ENCODE measurements at places on chromosomes 7 and 10.

- no peak for DNase-seq
Observed at GRCh38 chr7:106571563-106571962, 89.4 kb downstream of the CCDC71L start.

DNA sequence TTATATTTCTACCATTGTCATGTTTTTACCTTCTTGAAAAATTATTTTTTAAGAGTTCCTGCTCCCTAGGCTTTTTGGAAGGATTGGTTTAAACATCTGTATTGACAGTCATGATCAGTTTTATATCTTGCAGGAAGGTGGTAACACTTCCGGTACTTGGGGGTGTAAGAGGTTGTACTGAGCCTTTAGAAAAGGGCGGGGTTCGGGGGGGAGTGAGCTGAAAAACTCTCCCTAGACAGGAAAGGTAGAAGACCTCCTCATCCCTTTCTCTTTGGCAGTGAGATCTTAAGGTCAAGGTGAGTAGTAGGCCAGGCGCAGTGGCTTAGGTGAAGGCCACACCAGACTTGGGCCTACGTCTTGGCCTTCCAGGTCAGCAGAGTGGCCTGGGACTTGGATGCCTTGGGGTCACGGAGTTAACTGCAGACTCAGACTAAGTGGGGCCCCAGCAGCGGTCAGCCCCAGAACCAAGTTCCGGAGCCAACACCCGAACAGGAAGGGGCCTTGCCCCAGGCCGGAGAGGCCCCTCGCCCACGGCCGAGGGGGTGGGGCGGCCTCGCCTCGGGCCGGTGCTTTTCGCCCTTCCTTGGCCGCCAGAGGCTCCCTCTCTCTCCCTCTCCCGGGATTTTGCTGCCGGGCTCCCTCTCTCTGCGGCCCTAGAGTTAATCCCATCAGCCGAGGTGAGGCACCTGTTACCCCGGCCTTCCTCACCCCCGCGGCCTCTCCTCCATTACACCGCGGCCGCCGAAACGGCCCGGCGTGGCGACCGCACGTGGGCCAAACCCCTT is at the start of gene PPP1R9A:
PPP1R9A (plus strand) TSS at position 569 of the 785 bp plus-strand sequence. CDS start 2,520 bp downstream, outside the sequence.
- DNase-seq: peak; percentile 85

- no peak for DNase-seq
Observed at GRCh38 chr7:149595541-149595940, 97.9 kb upstream of the ZNF746 start.

DNA sequence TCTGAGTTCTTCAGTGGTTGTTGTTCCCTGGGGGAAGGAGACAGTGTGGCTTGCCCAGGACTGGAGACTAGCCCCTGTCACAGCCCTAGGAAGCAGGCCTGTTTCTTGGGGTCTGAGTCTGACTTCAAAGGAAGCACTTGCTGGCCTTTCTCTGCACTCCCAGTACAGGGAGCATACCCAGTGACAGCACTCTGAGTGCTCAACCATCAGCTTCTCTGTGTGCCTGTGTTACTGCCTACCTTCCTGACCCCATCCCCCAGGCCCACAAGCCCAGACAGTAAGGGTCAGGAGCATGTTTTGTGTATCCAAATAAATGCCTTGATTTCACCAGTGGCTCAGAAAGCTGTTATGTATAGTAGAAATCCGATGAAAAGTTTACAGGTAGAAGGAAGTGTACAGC is 48.9 kb downstream of the OGDH start:
- no peak for DNase-seq

DNA sequence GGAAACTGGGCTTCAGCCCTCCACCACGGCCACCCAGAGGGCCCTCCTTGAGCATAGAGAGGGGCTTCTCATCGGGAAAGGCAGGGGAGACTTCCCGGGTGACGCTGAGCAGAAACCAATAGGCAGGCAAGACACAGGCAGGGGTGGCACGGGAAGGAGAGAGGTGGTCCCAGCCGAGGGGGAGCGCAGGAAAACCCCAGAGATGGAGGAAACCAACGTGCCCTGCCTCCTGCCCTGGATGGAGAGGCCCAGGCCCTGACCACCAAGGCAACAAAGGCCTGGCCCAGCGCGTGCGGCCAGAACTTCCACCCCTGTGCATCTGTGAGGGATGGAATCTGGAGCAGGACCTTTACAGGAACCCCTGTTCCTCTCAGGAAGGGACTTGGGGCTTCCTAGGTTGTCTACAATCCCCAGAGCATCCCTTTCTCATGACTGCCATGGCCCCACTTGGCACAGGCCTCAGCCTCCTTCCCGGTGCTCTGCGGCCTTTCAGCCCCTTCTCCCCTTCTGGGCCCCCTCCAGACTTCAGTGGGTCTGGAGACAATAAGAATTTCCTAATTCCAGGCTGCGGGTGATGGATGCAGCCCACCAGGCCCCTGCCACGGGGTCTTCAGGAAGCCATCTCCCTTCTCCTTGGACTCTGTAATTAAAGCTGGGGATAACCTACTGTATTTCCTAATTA is 137.0 kb upstream of the RET start:
- DNase-seq: no peak

- DNase-seq: no peak
Observed at GRCh38 chr10:60828489-60828852, 50.2 kb downstream of the CDK1 start.

- no peak for DNase-seq
Observed at GRCh38 chr10:117552701-117553141, 10.2 kb downstream of the EMX2 start.

DNA sequence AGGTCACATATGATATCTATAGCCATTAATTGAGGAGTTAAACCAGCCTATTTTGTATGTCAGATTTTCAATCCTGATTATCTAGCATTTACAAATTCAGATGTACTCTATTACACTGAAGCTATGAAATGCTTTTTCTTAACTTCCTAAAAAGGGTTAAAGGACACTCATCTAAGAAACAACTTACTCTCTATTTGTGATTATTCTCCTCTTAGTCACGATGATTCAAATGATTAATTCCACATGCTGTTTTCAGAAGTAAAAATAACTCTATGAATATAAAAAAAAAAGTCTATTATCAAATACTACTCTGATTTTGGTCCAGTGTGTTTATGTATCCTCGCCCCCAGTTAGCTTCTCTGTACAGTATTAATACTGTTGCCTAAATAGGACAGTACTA is 1199.9 kb downstream of the GATA3 start:
- DNase-seq: no peak

DNA sequence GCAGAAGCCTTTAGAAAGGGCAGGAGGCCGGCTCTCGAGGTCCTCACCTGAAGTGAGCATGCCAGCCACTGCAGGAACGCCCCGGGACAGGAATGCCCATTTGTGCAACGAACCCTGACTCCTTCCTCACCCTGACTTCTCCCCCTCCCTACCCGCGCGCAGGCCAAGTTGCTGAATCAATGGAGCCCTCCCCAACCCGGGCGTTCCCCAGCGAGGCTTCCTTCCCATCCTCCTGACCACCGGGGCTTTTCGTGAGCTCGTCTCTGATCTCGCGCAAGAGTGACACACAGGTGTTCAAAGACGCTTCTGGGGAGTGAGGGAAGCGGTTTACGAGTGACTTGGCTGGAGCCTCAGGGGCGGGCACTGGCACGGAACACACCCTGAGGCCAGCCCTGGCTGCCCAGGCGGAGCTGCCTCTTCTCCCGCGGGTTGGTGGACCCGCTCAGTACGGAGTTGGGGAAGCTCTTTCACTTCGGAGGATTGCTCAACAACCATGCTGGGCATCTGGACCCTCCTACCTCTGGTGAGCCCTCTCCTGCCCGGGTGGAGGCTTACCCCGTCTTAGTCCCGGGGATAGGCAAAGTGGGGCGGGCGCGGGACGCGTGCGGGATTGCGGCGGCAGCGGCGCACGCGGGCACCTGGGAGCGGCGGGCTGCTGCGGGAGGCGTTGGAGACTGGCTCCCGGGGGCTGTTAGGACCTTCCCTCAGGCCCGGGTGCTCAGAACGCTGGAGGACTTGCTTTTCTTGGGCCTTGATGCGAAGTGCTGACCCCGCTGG is at the start of gene FAS:
FAS (plus strand) TSS at position 415 of the 777 bp plus-strand sequence; CDS start at position 494, 79 bp downstream.
- peak; percentile 89 for DNase-seq

- no peak for DNase-seq
Observed at GRCh38 chr7:5557920-5558401, 134.3 kb upstream of the TNRC18 start.

- DNase-seq: no peak
Observed at GRCh38 chr7:79091011-79091410, 362.5 kb downstream of the MAGI2 start.

DNA sequence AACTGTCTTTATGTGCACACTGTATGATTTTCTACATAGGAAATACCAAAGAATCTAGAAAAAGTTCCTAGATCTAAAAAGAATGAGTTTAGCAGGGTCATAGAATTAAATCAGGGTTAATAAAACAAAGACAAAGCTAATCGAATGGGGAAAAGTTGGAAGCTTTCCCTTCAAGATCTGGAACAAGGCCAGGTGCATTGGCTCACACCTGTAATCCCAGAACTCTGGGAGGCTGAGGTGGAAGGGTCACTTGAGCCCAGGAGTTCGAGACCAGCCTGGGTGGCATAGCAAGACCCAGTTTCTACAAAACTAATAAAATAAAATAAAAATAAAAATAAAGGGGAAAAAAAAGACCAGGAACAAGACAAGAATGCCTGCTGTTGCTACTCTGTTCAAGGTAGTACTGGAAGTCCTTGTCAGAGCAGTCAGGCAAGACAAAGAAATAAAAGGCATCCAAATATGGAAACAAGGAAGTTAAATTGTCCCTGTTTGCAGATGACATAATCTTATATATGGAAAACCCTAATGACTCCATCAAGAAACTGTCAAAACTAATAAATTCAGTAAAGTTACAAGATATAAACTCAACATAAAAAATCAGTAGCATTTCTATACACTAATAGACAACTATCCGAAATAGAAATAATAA is 76.1 kb upstream of the RHEB start:
- no peak for DNase-seq

DNA sequence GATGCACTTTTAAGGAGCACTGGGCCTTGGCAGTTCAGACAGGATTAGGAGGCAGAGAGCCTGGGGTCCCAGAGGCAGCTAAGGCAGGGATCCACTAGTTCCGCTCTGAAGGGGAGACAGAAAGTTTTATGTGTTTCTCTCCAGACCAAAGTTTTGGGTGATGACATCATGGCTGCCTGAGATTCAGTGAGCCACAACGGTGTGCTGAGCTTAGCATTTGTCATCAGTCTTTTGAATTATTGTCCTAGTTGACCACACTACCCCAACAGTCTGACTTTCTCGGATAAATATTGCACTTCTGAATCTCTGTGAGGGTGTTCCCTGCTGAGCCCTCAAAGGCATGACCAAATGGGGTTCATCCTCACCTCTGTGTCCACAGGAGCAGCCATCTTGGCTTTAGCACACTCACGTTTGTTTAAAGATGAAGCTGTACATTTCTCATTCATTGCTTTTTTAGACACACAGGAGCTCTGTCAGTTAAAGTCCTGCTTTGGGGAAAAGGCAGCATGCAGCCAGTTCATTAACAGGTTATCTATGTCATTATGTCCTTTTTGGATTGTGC is 297.7 kb upstream of the LRGUK start:
- peak; percentile 28 for DNase-seq

GRCh38 chr7:50749896-50750295 is 32.8 kb downstream of the GRB10 start:
- DNase-seq: no peak

Measured in right kidney (tissue), 9 donors.